GF-D8 (cell line): ENCODE measurements at places on chromosomes 3 and 15.

DNA sequence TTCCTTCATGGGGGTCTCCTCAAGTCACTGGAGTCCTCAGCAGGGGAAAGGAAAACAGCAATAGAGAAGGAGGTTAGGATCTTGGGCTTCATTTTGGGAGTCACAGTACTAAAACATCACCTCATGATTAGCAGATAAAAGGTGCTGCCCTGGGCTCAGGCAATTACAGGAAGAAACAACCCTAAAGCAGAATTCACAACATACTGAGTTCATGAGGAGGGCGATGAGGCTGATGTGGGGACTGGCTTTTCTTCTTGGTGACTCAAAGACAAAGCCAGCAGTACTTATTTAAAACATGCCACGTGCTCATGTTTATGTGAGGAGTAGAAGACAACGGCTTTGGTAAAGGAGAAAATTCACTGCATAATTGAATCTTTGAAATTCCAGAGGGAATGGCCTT lies 822.3 kb upstream of the CFAP20DC start:
- DNase-seq: no peak

DNA sequence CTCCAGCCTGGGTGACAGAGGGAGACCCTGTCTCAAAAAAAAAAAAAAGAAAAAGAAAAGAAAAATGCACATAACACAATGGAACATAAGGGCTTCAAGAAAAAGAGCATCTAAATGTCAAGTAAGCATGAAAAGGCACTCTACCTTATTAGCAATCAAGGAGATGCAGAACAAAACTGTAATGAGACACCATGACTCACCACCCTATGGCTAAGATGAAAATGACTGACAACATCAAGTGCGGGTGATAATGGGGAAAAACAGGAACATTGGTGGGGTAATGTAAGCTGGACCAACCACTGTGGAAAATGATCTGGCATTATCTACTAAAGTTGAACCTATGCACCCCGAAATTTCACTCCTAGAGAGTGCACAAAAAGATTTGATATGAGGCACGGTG lies 19.6 kb upstream of the NSMCE3 start:
- no peak for DNase-seq

- DNase-seq: no peak
Measured at GRCh38 chr15:85350395-85350794, 30.0 kb upstream of the AKAP13 start.

- no peak for DNase-seq
Measured at GRCh38 chr3:117692416-117692995, 982.9 kb downstream of the TUSC7 start.

DNA sequence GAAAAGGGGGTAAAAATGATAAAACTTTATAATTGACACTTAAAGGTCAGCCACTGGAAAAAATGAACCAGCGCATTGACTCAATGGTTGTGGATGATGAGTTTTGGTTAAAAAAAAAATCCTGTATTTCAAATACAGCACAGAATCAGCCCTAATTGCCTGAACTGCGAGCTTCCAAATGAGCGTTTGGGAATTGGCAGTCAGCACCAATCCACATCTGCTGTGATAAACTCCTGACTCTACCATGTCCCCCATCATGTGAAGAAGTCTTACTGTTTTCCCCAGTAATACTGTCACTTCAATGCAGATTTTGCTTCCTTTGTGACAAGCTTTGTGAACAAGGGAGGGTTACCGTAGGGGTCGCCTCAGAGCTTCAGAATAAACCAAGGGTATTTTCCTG lies 235.4 kb downstream of the EBLN2 start:
- DNase-seq: no peak

GRCh38 chr3:21462141-21462540 lies 288.9 kb downstream of the ZNF385D start:
- DNase-seq: no peak

GRCh38 chr3:159897331-159898075 lies 91.1 kb upstream of the IL12A start:
- DNase-seq: no peak

DNA sequence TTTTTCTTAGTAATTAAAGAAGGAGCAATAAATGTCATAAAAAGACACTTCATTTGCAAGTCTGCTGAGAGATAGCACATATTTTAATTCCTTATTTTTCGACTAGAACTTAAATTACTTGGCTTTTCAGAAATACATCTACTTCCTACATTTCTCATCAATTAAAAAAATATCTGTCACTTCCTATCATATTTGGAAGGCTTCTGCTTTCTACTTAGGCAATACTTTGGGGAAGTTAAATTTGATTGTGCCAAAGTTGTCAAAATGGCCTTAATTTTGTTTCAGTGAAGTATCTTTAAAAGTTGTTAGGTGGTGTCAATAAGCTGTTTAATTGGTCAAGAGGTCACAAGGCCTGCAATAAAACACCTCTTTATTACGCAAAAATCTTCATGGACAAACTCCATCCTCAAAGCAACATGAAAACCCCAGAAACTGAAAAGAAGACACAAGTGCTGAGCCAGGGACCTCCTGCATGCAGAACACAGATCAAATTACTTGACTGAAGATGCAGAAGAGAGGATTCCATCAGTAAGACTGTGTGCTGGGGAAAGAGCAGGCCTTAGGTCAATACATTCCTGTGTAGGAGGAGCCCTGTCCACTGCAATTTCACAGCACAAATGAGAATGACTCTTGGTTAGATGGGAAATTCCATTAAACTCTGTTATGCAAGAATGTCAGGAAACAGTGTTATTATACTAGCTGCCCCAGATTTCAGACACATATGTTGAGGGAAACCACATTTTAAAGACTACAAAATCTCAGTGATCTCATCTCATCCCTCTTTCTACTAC lies 48.0 kb upstream of the FSTL1 start:
- no peak for DNase-seq

GRCh38 chr15:42832576-42832975 lies 88.0 kb downstream of the TTBK2 start:
- no peak for DNase-seq

DNA sequence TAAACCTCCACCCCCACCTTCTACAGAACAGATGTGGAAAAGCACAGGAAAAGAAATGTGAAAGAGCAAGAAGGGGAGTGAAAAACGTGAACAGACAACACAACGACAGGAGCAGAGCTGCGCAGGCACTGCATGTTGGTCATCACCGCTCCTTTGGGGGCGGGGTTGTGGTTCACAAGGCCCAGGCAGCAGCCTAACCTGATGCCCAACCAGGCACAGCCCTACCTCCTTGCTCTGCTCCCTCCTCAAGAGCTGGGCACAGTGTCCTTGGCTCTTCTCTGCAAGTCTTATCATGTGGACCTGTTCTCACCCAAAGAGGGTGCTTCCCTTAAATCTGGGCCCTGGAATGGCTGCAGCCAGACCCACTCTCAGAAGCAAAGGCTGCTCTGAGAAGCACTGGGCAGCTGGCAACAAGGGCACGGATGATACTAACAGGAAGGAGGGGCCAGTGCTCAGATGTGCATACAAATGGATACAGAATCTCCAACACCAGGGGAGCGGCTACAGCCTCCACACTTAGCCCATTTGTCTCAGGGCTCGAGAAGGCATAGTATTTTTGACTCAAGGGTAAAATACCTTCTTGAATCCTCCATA lies 64.6 kb downstream of the DHX30 start:
- DNase-seq: no peak

DNA sequence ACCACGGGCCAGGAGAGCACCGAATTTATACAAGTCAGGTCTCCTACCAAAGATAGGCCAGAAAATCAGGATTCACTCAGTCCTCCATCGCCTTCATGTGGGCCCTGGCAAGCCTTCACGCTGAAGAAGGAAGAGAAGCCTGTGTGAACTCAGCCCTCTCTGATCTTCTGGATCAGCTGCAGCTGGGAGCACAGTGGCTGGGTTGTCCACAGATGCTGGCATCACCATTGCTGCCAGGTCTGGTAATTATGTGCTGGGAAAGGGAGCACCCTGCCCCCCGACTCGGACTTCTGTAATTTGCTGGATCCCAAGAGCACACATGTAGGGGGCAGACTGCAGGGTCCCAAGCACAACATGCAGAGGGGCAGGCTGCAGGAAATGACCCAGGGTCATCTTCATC lies 12.4 kb upstream of the PDE8A start:
- DNase-seq: no peak

DNA sequence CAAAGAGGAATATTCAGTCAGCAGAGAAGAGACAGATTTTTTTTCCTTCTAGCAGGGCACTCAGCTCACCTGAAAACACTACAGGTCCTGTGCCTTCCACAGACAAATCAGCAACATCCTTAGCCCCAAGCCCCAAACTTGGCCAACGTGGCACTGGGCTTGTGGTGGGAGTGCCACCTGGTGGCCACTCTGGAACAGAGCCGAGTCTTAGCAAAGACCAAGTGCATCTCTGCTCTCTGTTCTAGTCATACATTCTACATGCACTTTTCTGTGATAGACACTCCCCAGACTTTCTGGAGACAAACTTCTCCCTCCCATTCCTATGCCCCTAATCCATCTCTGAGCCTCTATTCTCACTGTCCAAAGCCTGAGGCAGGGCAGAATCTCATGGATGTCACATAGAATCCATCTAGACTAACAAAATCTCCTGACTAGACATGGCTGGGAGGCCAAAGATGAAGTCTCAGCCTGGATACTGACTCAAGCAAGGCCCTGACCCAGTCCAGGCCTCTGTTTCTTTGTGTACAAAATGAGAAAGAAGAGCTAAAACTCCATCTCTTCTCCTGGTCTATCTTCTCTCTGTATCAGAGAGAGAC lies 5.1 kb upstream of the SEMA7A start:
- DNase-seq: peak; percentile 32

DNA sequence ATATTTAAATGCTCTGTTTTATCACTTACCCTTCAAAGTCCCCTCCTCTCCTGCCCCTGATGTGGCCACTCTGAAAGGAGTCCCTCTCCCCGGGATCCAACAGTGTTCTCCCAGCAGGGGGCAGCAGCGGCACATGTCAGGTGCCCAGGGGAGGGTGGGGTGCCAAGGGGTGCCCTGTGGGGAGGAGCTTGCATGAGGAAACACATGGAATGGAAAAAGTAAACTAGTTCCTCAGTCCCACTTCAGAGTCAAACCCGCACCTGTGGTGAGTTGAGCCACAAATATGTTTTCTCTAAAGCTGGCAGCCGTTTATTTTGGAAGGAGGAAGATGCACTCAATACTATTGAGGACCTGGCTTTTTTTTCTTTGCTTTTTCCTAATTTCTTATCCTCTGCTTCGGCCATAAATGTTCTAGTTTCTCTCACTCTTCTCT lies 30.1 kb upstream of the NRROS start:
- DNase-seq: peak; percentile 95

DNA sequence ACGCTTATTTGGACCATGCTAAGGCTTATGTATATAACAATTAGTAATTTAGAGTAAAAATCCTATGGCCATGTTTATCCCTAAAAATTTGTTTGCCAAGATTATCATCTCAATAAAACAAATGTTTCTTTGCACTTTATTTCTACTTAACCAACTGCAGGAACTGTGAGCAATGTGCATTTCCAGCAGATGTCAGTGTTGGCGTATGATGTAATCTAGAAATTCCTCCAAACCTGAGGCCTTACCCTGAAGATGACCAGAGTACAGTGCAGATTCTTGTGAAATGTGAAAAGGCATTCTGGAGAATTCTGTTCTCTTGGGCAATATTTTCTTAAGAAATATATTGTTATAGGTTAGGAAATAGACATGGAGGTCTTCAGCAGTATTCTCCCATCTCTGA lies 205.9 kb downstream of the MBNL1 start:
- peak; percentile 15 for DNase-seq

GRCh38 chr3:52077925-52078324 lies 21.6 kb upstream of the DUSP7 start:
- no peak for DNase-seq

DNA sequence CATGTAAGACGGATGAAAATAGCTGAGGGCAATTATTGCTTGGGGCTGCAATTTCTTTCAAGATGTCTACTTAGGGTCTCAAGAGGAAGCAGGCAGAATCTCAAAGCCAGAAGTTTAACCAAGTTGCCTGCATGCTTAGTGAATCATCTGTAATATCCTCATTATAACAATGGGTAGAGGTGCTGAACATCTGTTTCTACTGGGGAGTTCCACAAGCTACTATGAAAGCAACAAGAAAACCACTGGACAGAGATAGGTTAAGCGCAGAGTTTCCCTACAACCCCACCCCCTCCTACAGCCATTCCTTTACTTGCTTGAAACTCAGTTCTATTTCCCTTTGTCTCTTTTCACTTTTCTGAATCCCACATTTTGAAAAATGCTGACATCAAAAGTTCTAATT lies 759.4 kb upstream of the GBE1 start:
- DNase-seq: no peak

- DNase-seq: no peak
Measured at GRCh38 chr3:73781541-73781940, 156.8 kb upstream of the PDZRN3 start.

- DNase-seq: no peak
Measured at GRCh38 chr3:46701181-46701939, at the start of gene TMIE. Gene TMIE (plus strand): TSS chr3:46701392. CDS start chr3:46701488, 96 bp downstream.

DNA sequence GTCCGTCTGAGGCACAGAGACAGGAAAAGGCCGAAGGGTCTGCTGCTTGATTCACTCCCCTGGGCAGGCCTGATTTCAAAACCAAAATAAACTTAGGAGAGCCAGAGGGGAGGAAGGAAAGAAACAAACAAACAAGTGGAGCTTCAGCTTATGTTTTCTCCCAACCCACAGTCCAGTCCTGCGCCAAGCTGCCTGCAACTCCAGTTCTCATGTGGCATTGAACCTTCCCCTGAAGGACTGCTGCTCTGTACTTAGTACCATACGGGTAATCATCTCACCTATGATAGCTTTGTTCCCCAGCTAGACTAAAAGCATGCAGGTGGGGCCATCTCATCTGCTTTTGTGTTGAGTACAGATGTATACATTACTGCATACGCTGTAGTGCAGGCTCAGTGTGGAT lies 236.4 kb downstream of the THRB start:
- DNase-seq: no peak

- DNase-seq: no peak
Measured at GRCh38 chr3:9404680-9405079, 7.3 kb downstream of the SETD5 start.

- no peak for DNase-seq
Measured at GRCh38 chr3:183392186-183393034, 36.0 kb downstream of the MCF2L2 start.

- no peak for DNase-seq
Measured at GRCh38 chr15:33729653-33730052, 238.6 kb upstream of the CHRM5 start.

- peak; percentile 48 for DNase-seq
Measured at GRCh38 chr15:90188914-90189748, 12.0 kb upstream of the SEMA4B start.

DNA sequence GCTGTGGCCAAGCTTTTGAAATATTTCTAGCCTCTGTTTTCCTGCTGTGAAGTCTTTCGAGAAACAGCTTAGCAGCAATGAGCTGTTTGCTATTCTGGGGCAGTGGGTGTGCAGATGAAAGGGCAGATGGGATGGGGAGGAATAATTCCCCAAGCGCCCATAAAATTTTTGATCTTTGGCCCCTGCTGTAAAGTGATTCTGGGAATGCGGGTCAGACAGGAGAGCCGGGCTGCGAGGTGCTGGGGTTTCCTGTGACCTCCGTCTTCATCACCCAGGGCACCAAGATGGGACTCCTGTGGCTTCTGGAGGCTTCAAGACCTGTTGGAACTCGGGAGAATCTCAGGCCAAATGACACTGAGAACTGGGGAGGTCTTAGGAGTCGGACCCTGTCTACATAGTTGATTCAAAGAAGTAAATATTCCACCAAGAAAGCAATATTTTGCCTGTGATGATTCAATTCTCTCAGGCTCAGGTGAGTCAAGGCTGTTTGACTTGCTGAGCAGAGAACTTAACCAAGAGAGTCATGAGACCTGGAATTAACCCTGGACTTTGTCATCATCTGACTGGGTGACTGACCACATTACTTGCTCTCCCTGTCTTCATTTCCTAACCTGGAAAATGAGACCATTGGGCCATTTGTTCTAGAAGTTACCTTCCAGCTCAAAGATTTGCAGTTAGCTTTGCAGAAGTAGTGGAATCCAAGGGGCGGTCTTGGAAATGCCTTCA lies 86.4 kb downstream of the POLR2M start:
- DNase-seq: no peak
